ENCODE measurements at places on chromosomes 4 and X.

GRCh38 chr4:54687887-54688841 is 30.4 kb downstream of the KIT start:
- DNase-seq: peak; percentile 6

- DNase-seq: no peak
Measured at GRCh38 chr4:6516281-6516680, 43.9 kb upstream of the PPP2R2C start.

DNA sequence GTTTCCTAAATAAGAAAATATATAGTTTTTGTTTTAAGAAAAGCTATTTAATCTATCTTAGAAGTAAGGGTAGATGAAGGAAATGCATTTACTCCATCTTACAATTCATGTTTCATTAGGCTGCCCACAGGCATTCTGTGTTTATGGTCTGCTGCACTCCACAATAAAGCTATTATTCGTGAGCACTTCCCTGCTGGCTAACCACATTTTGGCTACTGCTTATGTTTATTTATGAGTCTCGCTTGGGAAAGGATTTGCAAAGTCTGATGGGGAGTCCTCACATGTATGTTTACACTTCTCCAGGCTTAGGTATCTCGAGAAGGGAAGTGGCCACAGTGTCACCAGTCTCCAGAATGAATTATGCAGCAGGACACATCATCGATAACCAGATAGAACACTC is 260.8 kb upstream of the VCX start:
- no peak for DNase-seq

DNA sequence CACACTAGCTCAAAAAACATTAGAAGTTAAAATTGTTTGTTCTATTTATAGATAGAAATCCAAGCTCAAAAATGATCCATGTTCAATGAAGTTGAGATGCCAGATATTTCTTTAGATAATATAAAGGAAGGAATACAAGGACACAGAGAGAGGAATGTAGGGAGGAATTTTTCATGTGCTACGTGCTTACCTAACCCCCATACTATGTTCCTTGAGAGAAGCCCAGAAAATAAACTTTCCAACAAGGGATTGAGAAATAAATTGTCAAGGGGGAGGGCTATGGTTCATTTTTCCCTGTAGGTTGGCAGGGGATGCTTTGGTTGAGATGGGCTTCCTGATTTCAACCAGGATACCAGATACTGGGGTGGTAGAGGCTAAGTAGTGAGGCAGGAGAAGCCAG is 15.6 kb upstream of the ADH5 start:
- DNase-seq: no peak

GRCh38 chrX:124023838-124024238 is 62.3 kb downstream of the STAG2 start:
- peak; percentile 12 for DNase-seq

GRCh38 chr4:100823066-100823992 is 305.5 kb upstream of the EMCN start:
- DNase-seq: peak; percentile 68

DNA sequence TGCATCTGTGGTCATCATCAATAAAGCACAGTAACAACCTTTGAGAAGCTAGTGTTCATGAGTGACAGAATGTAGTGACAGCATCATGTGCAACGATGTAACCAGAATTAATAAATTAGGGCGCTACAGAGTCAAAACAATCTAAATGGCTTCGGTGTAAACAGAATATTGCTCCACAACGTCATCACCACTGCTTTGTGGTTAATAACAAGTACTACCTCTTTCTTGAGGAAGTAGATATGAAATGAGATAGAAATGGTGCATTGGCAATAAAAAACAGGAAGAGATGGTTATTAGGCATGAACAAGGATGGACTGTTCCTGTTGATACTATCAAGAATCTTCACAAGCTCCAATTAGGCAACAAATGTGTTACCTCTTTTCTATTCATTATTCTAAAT is 8.7 kb upstream of the PDHA2 start:
- DNase-seq: no peak

GRCh38 chr4:25100021-25100555 is 60.2 kb downstream of the SEPSECS start:
- peak; percentile 23 for DNase-seq

GRCh38 chr4:154958621-154959358 is 177.7 kb downstream of the RBM46 start:
- DNase-seq: no peak

- peak; percentile 71 for DNase-seq
Measured at GRCh38 chr4:184845367-184846021, 19.7 kb upstream of the ACSL1 start.

- DNase-seq: no peak
Measured at GRCh38 chr4:22501715-22502095, 14.2 kb downstream of the ADGRA3 start.

DNA sequence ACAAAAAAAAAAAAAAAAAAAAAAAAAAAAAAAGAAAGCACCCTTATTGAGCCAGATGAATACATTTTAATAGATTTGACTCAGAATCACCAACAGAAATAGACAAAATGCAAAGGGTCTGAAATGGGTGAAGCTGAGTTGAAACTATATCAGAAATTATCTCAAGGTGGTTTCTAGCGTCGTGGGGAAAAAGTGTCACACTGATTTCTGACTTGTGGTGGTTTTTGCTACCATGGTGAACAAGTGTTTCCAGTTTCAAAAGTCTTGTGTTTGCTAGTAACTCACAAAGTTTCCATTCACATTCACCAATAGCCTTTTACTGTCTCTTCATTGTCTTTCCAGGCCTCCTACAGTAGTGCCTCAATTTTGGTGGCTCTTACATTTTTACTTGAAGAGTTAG is 135.5 kb downstream of the ARHGAP24 start:
- DNase-seq: no peak

DNA sequence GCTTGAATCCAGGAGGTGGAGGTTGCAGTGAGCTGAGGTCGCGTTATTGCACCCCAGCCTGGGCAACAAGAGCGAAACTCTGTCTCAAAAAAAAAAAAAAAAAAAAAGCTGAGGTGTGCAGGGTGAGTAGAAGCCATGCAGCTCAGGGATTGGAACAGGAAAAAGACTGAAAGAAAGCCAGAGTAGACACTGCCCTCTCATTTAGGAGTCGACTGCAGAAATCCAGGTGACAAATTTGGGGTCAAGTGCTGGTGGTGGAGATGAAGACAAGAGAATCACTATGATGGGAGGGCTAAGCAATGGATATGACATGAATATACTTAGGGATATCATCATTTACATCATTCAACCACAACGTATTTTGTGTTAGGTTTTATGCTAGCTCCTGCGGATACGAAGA is 1.9 kb downstream of the NEIL3 start:
- no peak for DNase-seq

- no peak for DNase-seq
Measured at GRCh38 chr4:1081689-1082040, 31.7 kb downstream of the RNF212 start.

DNA sequence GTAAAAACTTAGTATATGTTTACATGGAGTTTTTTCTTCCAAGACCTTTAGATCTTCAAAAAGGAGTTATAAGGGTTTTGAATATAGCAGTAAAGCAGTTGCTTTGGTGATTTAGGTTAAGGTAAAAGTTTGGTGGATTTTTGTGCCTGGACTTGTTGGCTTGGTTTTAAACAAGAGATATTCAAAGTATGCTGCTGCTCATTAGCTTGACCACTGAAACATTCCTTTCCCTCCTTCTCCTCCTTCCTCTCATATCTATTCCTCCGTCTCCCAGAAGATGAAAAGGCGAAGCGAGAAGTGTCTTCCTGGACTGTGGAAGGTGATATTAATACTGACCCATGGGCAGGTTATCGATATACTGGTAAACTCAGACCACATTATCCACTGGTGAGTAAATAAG is 38.4 kb downstream of the METAP1 start:
- DNase-seq: peak; percentile 73

- DNase-seq: peak; percentile 22
Measured at GRCh38 chrX:132292793-132293192, 73.5 kb upstream of the RAP2C start.

GRCh38 chrX:98548519-98548918 is 1664.8 kb downstream of the RPA4 start:
- DNase-seq: no peak

- DNase-seq: no peak
Measured at GRCh38 chr4:10924274-10924673, 239.7 kb upstream of the CLNK start.

- no peak for DNase-seq
Measured at GRCh38 chr4:110618581-110619462, 4.1 kb downstream of the PITX2 start.

GRCh38 chr4:108683479-108683878 is 33.1 kb downstream of the OSTC start:
- peak; percentile 39 for DNase-seq

- no peak for DNase-seq
Measured at GRCh38 chrX:68413254-68413653, 20.0 kb downstream of the OPHN1 start.

- no peak for DNase-seq
Measured at GRCh38 chrX:96705905-96706304, 21.3 kb downstream of the DIAPH2 start.

DNA sequence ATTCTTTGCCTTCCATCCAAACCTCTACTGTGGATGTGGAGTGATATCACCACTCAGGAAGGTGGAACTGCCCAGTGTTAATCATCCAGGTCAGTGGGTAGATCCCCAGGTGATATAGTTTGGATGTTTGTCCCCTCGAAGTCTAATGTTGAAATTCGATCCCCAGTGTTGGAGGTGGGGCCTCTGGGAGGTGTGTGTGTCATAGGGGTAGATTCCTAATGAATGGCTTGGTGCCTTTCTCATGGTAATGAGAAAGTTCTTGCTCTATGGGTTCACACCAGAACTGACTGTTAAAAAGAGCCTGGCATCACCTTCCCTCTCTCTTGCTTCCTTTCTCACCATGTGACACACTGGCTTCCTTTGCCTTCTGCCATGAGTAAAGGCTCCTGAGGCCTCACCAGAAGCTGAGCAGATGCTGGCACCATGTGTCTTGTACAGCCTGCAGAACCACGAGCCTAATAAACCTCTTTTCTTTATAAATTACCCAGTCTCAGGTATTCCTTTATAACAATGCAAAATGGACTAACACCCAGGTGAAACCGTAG is 6.8 kb upstream of the SOWAHB start:
- DNase-seq: no peak

- peak; percentile 87 for DNase-seq
Measured at GRCh38 chr4:168857546-168858314, 152.3 kb downstream of the CBR4 start.

DNA sequence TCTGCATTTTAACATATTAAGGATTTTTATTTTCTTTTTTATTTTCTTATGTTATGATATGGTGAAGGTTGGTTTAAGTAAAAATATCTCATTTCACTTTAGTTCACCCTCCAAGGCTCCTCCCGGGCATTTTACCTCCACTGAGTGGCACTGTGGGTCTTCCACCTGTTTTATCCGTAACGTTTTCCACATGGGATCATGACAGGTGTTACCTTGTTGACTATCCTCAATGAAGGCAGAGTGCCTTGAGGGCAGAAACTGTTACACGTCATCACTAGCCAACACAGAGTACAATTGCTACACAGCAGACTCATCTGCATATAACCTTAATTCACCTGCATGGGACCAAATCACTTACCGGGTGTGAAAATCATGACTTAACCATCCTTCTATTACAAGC is 105.8 kb downstream of the GEMIN8 start:
- DNase-seq: no peak

- no peak for DNase-seq
Measured at GRCh38 chrX:95318882-95319281, 1365.8 kb upstream of the DIAPH2 start.

DNA sequence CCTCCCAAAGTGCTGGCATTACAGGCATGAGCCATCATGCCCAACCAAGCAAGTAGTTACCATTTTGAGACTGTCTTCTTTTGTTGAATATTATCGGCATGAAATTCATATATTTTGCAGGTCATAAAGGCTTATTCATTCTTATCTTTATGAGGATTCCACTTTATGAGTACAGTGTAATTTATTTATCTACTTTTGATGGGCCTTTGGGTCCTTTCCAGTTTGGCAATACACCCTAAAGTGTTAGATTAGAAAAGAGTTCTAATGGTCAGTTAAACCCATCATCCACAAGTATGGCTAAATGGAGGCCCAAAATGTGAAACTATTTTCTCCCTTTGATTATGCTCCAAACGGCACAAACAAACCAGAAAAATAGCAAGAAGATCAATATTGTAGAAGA is 10.9 kb upstream of the ABCG2 start:
- no peak for DNase-seq

DNA sequence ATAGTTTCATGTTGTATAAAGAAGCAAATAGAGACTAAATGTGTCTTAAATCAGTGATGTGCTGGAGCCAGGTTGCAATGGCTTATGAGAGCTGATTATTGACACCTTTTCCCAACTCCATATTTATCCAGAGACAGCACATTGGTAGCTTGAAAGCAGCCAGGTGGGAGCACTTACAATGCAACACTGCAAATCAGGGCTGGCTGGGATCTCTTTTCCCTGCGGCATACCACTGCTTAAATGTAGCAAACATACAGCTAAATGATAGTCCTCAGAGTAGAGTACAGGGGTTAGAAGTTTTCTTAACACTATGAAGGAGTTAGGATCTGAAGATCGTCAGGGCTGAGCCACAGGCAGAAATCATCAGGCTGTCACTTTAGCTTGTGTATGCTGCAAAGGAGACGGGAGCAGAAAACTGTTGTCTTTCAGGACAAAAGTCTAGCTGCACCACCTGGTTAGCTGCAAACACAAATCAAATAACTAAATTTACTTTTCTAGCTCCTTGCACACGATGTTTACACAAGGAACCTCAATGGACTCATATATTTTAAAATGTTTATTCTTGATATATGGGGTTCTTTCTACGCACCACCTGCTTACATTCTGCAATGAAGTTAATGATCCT is 527.3 kb downstream of the TLL1 start:
- no peak for DNase-seq

GRCh38 chr4:6546681-6547447 is 28.1 kb upstream of the MAN2B2 start:
- peak; percentile 65 for DNase-seq

GRCh38 chrX:107669885-107670628 is 41.7 kb downstream of the PRPS1 start:
- DNase-seq: no peak

DNA sequence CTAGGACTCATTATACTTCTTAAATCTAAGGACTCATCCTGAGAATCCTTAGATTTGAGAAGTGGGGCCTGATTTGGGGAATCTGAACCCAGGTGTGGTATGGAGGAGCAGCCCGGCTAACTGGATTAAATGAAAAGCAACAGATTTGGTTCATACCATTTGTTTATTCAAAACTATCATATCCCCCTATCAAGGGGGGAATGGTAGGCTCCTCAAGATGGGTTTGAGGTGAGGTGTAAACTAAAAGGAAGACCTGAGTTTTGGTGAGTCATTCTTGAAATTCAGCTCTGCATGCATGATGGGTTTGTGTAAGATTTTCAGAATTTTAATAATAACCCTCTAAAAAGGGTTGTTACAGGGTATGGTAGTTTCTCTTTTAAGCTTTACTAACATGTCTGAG is 53.4 kb downstream of the CASP6 start:
- no peak for DNase-seq

DNA sequence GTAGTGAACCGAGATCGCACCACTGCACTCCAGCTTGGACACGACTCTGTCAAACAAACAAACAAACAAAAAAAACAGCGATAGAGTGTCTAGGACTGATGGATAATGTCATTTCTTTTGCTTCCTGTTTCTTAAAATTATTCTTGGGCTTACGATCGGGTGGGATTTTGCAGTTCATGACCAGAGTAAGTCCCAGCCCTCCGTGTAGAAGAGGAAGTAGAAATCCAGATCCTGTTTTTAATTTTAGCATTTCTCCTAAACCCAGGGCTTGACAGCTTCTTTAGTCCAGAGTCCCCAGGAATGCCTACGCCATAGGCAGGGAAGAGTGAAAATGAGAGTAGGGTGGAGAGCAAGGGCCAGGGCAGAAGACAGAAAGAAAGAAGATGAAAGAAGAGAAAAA is 94.3 kb downstream of the HPRT1 start:
- no peak for DNase-seq

- peak; percentile 55 for DNase-seq
Measured at GRCh38 chr4:7803992-7804755, 135.5 kb downstream of the AFAP1 start.
